Right atrium auricular region (tissue), 2 donors: ENCODE measurements at places on chromosomes 2 and 18. TPM values are rescaled to one million over a fixed set of nuclear protein-coding genes. Genes with fewer than 3 reads are reported as not detected.

FER1L5 gene
- total RNA-seq: not detected

ACTR1B gene
- 40.8 TPM for total RNA-seq

DNA sequence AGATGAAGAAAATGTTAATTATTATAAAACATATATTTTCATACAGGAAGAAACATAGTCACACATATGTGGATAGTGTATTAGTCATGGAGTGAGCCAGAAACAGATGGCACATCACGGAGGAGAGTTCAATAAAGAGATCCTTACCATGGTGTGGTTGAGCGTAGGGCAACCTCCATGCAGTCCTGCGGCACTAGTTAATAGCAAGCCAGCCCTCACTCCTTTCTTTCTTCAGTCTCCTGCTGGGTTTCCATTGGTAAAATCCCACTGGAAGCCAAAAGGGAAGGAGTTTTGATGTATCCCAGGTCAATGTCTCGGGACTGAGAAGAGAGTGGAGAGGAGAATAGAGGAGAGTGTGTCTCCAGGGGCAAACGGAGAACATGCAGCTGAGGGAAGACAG lies 328.1 kb downstream of the NR4A2 start:
- no peak for DNase-seq

DNA sequence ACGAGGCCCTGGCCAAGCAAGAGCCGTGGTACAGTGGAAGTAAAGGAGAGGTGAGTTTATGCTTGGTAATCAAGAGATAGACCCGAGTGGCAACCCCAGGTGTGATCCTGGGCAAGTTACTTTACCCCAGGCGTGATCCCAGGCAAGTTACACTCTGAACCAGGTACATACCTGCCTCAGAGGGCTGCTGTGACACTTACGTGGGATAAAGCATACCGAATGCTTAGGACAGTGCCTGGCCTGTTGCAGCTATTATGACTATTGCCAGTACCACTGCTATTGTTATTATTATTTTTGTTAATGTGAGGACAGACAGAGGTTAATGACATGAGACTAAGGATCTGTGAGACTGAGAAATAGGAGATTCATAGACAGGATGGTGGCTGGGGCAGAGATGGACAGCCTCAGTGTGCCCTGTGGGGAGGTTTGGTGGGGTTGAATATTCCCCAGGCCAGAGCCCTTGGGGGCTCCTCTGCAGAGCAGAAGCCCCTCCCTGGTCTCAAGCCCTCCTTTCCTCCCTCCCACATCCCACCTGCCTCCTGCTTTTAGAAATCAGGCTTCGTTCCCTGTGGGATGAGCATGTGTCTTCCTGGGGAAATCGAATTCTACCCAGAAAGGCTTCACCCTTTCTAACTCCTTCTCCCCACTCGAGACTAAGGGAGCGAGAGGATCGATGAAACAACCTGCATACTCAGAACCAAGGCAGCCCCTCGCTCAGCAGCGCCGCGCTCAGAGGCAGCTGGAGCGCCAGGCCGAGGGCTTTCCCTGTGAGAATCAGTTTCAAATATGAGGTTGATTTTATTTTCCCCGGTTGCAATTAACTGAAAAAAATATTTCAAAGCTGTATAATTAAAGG lies 62.0 kb upstream of the SIX3 start:
- DNase-seq: no peak

GRCh38 chr2:86570059-86570458 lies 6.8 kb upstream of the CHMP3 start:
- DNase-seq: no peak

DNA sequence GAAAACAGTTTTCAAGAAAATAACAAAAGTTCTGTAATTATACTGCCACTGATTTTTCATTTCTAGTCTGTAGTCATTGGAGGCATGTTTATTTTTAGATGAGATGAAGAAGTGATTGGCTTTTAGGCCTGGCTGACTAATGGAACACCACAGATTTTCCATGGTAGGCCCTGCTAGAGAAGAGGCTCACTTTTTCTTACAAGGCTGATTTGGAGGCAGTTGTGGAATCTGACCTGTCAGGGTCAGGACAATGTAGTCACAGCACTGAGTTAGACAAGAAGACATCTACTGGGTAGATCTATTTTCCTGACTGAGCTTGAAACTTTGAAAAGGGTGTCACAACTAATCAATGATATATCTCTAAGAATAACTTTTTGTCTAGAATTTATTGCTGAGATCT lies 43.9 kb downstream of the KDM3A start:
- no peak for DNase-seq

SAP130 gene
- total RNA-seq: 7.4 TPM

CYTIP gene
- total RNA-seq: 4.8 TPM

DNA sequence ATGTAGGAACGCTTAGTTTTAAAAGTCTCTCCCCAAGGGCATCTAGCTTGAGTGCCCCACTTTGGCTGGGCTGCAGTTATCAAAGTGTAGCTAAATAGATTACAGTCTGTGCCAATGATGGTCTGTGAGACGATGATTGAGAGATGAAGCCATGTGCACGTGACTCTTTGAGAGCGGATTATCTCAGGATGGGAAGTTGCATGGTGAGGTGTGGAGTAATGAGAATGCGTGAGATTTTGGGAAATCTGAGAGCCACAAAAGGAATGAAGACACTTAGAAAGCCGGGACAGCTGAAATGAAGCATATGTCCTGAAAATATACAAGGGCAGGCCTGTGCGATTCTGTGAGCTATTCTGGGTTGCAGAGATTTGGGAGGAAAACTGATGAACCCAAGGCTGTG lies 370.0 kb downstream of the TGIF1 start:
- no peak for DNase-seq

CXCR2 gene
- 0.59 TPM for total RNA-seq

GRCh38 chr2:11417946-11418585 lies 47.9 kb downstream of the E2F6 start:
- DNase-seq: no peak

DNA sequence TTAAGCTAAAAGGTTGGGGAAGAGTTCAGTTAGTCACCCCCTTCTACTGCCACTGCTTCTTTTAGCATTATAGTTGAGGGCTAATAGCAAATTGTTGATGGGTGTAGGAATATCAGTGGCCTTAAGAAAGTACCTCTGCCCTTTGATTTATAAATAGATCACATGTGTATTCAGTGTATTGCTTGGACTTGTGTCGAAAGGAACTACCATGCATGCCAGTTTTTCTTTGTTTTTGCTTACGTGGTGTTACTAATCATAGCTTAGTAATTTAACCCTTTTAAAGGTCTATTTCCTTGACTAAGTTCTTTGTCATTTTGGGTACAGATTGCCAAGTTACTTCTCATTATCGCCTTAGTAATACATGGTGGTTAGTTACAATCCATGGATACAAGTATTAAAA lies 85.6 kb downstream of the MIB1 start:
- DNase-seq: no peak

GRCh38 chr2:128505575-128506526 lies 187.2 kb upstream of the HS6ST1 start:
- DNase-seq: no peak

ABCG5 gene
- total RNA-seq: not detected

ATP6V1C2 gene
- total RNA-seq: 0.12 TPM
